ENCODE measurements at places on chromosomes 7 and 10. TPM values are rescaled to one million over a fixed set of nuclear protein-coding genes. Genes with fewer than 3 reads are reported as not detected.
A peak's percentile ranks its signal among the peaks of the same experiment; 100 is the strongest.

Gene GJD4
- total RNA-seq: not detected

Gene C10orf67
- 0.45 TPM for total RNA-seq

DNA sequence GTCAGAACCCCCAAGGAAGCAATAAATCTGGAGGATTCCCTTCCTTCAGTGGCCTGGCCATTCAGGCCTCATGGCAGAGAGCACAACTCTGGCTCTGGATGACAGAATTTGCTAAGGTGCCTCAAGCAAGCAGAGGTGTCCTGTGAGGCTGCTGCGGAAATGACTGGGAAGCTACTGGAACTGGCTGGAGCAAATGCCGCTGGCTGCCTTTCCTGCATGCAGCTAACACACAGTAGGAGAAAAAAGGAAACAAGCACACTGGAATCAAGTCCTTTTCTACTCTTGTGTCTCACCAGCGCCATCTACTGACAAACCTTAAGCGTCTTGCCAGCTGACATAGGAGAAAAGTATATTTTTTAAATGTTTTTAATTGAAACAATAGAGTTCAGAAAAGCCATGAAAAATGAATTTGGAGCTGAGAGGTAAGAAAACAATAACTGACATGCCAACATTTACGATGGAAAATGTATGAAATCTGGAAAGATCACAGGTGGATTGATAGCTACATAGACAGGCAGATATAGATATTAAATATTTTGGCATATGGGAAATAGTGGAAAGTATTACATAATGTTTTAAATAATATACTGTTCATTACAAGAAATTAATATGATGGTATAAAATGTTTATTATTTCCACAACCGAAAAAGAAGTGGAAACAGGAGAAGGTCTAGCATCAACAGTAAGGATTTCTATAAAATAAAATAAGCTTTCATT, 951.6 kb downstream of the ANKRD7 start:
- no peaks in the 10 kb centered on the region for H3K27me3 ChIP-seq
- H3K4me1 ChIP-seq: no peaks in the 10 kb centered on the region
- no peak overlapping the region for H3K4me3 ChIP-seq

Gene SHH
- total RNA-seq: 1.1 TPM

- H3K27me3 ChIP-seq: no peaks in the 10 kb centered on the region
- H3K4me3 ChIP-seq: no peak overlapping the region
- peaks cover 30% of the 10 kb centered on the region for H3K4me1 ChIP-seq
- no peak overlapping the region for H3K27ac ChIP-seq
- DNase-seq: no peak
Observed at GRCh38 chr10:79266543-79267312, 80.5 kb upstream of the PPIF start.

Gene ELMO1
- not detected for total RNA-seq

- H3K36me3 ChIP-seq: no peaks in the 10 kb centered on the region
- no peak overlapping the region for H3K4me3 ChIP-seq
- no peaks in the 10 kb centered on the region for H3K4me1 ChIP-seq
- H3K27ac ChIP-seq: no peak overlapping the region
- peaks cover 11% of the 10 kb centered on the region for H3K27me3 ChIP-seq
- no peak for DNase-seq
Observed at GRCh38 chr10:725302-725701, 35.8 kb upstream of the DIP2C start.

GRCh38 chr10:91779011-91779605, 19.1 kb upstream of the TNKS2 start:
- H3K36me3 ChIP-seq: no peaks in the 10 kb centered on the region
- no peak for DNase-seq
- peaks cover 27% of the 10 kb centered on the region for H3K27me3 ChIP-seq
- H3K27ac ChIP-seq: no peak overlapping the region
- H3K4me1 ChIP-seq: peaks cover 5% of the 10 kb centered on the region
- H3K4me3 ChIP-seq: no peak overlapping the region

GRCh38 chr10:35124540-35124939, 2.1 kb upstream of the CREM start:
- no peak for DNase-seq
- no peaks in the 10 kb centered on the region for H3K27me3 ChIP-seq
- no peak overlapping the region for H3K27ac ChIP-seq
- H3K36me3 ChIP-seq: peaks cover 35% of the 10 kb centered on the region

- no peak overlapping the region for H3K27ac ChIP-seq
- H3K27me3 ChIP-seq: peaks cover 61% of the 10 kb centered on the region
- peak overlapping the region; percentile 71 for H3K4me3 ChIP-seq
- no peaks in the 10 kb centered on the region for H3K4me1 ChIP-seq
Observed at GRCh38 chr7:54546986-54547314, 4.8 kb downstream of the VSTM2A start.

Gene TUBB8
- total RNA-seq: 0.34 TPM

GRCh38 chr10:75234683-75235374, 928 bp downstream of the COMTD1 start:
- peak overlapping the region; percentile 76 for H3K4me3 ChIP-seq
- H3K4me1 ChIP-seq: peaks cover 30% of the 10 kb centered on the region
- peaks cover 61% of the 10 kb centered on the region for H3K36me3 ChIP-seq
- peak overlapping the region; percentile 54 for H3K27ac ChIP-seq

Gene TEX47
- total RNA-seq: not detected

DNA sequence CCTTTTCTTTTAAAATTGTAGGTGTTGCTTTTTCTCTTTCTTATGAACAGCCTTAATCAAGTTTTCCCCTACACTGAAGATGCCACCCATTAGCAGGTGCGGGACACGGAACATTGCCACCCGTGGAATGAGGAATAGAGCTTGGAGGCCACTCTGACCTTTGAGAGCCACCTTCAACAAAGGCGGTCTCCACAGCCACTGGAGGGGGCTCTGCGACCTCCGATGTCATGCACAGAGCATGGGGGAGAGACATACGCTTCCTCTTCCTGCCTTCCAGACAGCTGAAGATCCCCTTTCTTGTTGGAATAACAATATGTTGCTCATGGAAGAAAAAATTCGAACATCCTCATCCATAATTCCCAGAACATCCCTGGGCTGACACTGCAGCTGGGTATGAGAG, 39.1 kb downstream of the ADARB2 start:
- peaks cover 3% of the 10 kb centered on the region for H3K36me3 ChIP-seq
- H3K4me3 ChIP-seq: no peak overlapping the region
- no peak for DNase-seq
- H3K27me3 ChIP-seq: no peaks in the 10 kb centered on the region

DNA sequence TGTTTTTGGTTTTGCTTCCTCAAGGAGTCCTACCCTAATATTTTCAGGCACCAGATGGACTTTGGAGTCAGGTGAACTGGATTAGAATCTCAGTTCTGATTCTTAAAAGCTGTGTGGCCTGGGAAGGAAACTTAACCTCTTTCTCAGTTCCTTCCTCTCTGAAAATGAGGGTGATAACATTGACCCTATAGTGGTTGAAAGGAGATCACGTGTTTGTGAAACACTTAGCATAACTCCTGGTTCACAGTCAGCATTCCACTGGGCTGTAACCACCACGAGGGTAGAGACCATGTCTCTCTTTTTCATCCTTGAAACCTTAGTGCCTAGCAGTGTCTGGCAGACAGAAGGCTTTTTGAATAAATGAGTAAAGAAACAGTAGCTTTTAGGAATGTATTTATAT, 16.7 kb downstream of the LSMEM1 start:
- no peaks in the 10 kb centered on the region for H3K36me3 ChIP-seq
- H3K27ac ChIP-seq: no peak overlapping the region
- H3K27me3 ChIP-seq: peaks cover 28% of the 10 kb centered on the region
- H3K4me3 ChIP-seq: no peak overlapping the region
- H3K4me1 ChIP-seq: peaks cover 19% of the 10 kb centered on the region
- DNase-seq: no peak

GRCh38 chr7:56091591-56091990, 1.2 kb downstream of the PHKG1 start:
- H3K36me3 ChIP-seq: peaks cover 50% of the 10 kb centered on the region
- H3K4me3 ChIP-seq: no peak overlapping the region
- H3K4me1 ChIP-seq: no peaks in the 10 kb centered on the region
- no peak overlapping the region for H3K27ac ChIP-seq

GRCh38 chr7:90692396-90692795, 96.3 kb downstream of the CDK14 start:
- H3K4me1 ChIP-seq: peaks cover 8% of the 10 kb centered on the region
- no peak overlapping the region for H3K4me3 ChIP-seq
- no peak for DNase-seq
- no peak overlapping the region for H3K27ac ChIP-seq
- no peaks in the 10 kb centered on the region for H3K36me3 ChIP-seq
- no peaks in the 10 kb centered on the region for H3K27me3 ChIP-seq

Gene FANK1
- 1.6 TPM for total RNA-seq

All from Calu3 (cell line).